ENCODE measurements at places on chromosomes 13 and 19.

GRCh38 chr13:94313321-94313910, 166.1 kb downstream of the DCT start:
- DNase-seq = no peak

- DNase-seq = no peak
These were observed 1.8 kb downstream of the TNFAIP8L1 start for GRCh38 chr19:4641132-4641531.

DNA sequence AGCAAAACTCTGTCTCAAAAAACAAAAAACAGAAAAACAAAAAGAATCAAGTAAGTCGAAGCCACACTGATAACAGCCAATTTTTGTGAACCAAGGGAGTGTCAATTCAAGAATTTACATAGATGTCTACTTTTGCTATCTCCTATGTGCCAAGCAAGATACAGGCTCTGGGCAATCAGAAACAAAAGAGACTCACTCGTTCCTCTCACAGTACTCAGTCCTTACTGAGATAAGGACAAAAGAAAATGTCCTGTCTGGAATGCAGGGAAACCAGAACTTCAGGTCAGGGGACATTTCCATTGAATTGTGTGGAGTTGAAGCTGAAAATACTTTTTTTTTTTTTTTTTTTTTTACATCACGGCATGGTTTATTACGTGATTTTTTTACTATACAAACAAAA, 53.0 kb downstream of the NLRP12 start:
- DNase-seq = no peak

DNA sequence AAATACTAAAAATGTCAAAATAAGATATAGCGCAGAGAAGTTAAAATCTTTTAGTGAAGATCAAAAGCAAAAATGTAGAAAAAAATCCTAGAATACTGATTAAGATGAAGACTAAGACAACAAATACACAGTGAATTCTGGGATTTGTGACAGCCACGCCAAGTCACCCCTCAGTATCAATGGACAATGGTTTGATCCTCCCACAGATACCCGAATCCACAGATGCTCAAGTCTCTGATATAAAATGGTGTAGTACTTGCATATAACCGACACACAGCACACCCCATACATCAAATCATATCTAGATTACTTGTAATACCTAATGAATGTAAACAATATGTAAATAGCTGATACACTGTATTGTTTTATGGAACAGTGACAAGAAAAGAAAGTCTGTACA, 5.9 kb downstream of the MIPEP start:
- DNase-seq = peak; percentile 28

GRCh38 chr19:8600064-8600463, 10.5 kb downstream of the ADAMTS10 start:
- no peak for DNase-seq

GRCh38 chr13:48448285-48448958, 35.5 kb upstream of the LPAR6 start:
- no peak for DNase-seq

DNA sequence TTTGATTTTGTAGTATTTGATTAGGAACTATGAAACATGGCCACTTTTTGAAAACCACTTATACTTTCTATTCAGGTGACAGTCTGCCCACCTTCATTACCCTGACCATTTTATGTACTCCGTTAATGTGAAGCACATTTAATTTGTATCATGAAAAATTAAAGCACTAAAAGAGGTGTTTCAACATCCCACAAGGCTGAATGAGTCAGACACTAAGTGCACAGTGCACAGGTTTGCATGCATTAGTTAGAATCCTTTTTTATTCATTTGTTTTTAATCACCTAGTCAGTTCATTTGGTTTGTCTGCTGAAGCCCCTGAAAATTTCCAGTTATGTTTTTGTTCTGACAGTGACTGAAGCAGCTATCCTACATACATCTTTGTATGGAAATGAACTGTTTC, 271.0 kb downstream of the SLITRK5 start:
- no peak for DNase-seq

DNA sequence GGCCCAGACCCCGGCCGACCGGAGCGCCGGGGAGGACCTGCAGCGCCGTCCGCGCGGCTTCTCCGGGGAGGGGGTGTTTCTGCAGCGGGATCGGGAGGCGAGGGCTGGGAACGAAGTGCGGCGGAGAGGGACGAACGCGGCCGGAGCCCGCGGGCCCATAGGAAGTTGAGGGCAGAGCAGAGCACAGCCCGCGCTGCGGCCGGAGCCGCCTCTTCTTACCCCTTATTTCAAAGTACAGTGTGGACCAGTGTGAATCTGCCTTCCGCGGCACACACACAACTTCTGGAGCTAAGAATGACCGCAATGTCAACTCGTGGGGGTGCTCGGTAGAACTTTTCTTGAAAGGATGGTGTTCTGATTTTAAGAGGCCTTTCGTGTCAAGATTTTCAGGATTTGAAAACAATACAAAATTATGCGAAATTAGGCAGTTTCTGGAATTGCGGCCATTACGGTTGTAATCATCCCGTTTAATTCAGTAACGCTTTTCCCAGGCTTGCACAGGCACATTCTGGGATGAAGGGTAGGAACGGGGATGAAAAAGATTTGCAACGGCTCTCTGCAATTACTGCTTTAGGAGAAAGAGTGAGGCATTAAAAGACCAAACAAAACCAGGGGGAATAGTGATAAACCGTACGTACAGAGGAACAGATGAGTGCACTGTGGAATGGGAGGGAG, 821 bp downstream of the TDRD3 start:
- peak; percentile 31 for DNase-seq

DNA sequence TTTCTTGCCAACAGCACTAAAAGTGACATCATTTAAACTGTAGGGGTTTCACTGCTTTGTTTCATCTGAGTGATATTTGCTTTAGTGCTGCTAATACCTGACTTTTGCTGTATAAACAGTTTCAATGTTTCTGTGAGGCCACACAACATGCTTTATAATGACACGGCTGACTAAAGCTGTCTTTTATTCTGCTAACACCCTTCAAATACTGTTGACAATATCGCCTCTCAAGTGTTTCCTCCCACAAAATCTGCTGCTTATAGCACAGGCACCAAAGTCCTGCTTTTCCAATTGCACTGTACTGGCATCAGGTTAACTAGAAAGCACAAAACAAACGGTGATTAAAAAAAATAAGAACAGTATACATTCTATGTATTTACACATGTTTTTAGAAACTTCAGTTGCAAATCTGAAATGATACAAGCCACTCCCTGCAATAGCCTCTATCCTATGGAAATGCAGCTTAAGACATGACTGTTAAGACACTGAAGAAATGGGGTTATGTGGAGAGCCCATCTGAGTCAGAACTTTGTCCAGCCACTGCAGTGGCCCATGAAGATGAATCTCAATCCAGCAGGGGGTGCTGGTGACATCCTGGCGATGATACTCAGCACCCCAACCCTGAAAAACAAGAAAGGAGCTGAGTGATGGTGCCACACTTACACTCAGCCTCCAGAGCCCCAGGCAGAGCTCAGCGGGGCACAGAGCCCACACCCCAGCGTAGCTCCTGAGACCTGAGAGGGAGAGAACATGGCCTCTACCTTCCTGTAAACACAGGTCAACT, 29.4 kb downstream of the RFXAP start:
- no peak for DNase-seq

DNA sequence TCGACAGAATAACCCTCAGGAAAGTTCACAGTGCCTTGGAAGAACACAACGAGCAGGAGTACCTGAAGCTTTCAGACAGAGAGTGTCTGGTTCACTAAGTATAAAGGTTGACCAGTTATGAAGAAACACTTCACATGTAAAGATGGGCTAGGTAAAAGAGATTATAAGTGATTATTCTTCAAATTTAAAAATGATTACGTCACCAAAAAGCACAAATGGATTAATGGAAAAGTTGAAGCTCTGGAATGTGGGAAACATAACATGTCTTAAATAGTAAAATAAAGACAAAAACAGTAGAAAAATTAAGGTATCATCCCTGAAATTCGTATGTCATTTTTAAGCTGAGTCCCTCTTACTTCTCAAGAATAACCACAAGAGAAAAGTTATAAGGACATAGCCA, 643.9 kb upstream of the KLF12 start:
- DNase-seq = no peak

DNA sequence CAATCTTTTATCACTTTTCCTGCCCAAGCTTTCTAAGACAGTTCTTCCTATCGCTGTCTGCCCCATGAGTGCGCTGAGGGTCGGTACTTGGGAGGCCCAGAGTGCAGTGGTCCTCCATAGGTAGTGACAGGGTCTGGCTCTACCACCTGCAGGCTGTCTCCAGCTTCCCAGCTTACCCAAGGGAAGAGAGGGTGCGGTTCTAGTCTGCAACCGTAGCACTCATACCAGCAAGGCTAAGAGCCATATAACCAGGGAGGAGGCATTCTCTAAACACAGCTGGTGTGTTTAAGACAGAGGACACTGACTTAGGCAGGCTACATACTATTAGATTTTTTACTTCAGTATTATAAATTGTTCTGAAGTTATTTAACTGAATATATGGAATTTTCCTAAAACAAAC, 8.2 kb downstream of the PROZ start:
- no peak for DNase-seq

DNA sequence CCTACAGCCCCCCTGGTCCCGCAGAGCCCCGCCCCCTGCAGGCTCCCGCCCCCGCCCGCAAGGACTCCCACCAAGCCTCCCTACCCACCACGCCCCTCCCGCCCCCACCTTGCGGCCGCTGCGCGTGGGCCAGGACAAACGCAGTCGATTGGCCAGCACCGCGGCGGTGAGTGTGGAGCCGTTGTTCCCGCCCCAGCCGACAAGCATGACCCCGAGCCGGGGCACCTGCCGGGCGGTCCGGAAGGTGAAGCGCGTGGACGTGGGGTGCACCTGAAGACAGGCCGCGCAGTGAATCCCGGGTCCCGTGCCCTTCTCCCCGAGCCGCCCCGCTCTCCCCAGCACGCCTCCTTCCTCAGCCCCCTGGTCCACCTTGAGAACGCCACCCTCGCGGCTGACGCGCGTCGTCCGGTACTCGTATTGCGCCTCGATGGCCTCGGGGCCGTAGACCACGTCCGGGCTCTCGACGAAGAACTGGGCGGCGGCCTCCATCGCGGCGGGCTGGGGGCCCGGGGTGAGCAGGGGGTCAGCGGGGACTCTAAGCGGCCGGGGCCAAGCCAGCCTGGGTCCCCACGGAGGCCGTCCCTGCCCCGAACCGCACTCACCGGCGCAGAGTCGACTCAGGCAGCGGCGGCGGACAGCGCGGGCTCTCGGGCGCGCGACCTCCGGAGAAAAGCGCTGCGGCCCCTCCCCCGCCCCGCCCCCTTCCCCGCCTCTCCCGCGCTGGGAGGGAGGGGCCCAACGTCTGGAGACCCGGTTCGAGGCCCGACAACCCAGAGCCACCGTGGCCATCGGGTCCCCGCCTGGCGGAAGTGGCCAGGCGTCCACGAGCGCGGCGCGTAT, at the start of gene ISYNA1:
Gene ISYNA1 (minus strand): TSS at position 643 of the 840 bp plus-strand sequence. CDS start 154 bp downstream, at position 489.
- DNase-seq = no peak

DNA sequence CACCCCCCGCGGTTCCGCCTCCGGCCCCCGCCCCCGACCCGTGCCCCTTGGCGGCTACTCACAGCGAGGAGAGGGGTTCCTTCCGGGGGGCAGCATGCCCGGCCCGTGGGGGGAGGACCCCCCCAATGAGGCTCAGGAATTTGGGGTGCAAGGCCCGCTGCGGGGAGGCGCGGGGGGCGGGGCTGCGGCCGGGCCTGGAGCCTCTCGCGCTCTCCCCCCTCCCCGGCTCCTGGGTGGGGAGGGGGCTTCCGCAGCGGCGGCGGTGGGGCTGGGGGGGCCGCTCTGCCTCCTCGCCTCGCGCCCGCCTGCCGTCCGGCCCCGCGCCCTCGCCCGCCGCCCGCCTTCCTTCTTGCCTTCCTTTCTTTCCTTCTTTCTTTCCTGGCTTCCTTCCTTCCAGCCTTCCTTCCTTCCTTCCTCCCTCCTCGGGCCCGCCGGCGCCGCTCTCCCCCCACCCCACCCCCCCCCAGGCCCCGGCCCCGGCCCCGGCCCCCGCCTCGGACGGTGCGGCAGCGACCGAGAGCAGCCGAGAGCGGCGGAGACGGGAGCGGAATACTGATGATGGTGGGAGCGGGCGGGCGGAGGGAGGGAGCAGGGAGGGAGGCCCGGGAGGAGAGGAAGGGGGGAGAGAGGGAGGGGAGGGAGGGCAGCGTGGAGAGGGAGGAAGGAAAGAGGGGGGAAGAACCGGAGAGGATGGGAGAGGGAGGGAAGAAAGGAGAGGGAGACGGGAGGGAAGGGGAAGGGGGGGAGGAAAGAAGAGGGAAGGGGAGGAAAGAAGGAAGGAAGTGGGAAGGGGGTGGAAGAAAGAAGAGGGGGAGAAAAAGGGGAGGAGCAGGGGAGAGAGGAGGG, at the start of gene LRRC4B:
Gene LRRC4B (minus strand): TSS at position 554 of the 846 bp plus-strand sequence. CDS start 19,597 bp downstream, outside the sequence.
- peak; percentile 57 for DNase-seq

- DNase-seq = no peak
These were observed 5.8 kb downstream of the SPHK2 start for GRCh38 chr19:48624791-48625723.

GRCh38 chr13:27476943-27477703, 26.8 kb upstream of the MTIF3 start:
- no peak for DNase-seq

DNA sequence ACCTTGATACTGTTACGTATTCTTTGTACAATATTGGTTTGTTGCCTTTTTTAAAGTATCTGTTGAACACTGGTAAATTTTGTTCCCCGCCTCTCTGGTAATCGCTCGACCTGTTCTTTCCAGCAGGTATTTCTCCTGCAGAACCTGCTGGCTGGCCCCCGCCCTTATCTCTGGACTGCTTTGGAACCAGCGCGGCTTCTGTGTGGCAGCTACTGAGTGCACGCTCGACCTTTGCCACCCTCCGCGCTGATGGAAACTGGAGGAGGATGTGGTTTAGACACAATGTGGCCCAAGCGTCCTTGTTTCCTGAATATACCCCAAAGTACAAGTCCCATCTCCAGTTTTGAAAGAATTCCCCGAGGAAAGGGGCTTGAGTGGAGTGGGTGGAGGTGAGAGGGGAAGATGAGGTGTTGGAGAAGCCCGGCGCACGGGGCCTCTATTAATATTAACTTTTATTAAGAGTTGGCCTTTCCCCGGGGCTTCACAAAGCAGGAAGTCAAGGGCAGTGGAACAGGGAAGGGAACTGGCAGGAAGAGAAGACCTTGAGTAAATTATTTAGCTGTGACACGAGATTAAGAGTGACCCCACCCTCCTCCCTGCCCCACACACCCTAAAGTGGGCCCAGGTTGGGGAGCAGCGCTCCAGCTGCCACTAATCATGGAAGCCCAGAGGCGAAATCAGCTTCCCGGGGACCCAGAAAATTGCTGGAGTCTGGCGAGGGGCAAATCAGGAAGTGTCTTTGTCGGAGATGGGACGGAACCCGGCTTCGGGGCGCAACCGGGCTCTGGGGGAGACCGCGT, 16.0 kb downstream of the CDX2 start:
- no peak for DNase-seq

GRCh38 chr19:1629256-1629808, 23.1 kb downstream of the TCF3 start:
- DNase-seq = no peak
